ENCODE measurements at places on chromosomes 2 and 18.

DNA sequence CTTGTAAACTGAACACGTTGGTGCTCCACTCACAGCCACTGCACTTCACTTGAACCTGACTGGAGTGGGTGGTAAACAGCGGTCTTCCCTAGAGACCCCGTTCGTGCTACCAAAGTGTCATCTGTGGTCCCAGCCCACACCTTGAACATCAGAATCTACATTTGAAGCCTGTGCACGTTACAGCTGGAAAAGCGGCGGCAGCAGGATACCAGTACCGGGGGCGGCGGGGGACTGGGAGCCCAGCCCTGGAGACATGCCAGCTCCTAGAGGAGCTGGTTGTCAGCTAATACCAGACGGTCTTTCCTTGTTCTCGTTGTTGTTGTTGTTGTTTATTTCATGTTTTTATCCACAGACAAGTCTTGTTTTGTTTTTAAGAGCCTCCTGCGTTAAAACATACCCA is 156.7 kb downstream of the WDSUB1 start:
- no peak for DNase-seq

GRCh38 chr2:174673440-174673839 is 75.8 kb upstream of the WIPF1 start:
- no peak for DNase-seq

DNA sequence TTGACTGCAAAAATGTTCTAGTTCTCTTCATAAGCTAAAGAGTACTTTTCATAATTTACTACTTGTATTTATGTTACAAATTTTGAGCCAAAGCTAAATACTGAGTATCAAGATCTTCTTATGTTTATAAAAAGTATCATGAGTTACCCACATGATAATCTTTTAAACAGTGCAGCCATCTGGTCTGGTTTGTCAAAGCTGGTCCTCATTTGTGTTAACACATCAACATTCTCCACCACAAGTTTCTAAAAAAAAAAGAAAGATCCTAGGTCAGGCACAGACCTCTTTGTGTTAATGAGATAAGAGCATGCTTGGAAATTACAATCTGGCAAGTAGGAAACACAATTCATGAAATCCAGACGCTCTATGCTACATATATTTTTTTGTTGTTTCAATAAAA is 75.5 kb upstream of the FRZB start:
- DNase-seq, result no peak

DNA sequence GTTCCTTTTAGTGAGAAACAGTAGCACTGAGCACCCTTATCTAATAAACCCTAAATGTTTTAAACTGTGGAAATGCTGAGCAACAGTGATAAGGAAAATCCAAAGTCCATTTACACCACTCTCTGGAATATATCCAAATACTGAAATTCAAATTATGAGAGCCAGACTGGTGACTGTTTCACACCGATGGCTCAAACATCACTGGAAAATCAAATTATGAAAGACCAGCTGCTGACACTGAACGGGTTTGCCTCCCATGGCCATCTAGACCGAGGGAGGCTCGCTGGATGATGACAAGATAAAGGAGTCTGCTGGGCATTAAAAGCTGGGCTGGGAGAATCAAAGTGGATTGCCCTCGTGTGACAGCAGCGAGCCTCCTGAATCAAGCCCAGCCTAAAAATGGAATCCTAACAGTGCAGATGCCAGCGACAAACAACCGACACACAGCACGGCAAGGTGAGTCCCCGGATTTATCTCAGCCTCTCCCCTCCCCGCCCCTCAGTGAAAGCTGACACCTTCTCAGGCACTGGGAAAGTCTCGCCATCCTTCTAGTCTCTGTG is 30.3 kb downstream of the SERPINE2 start:
- DNase-seq, result no peak

GRCh38 chr2:144152817-144153271 is 367.1 kb downstream of the ZEB2 start:
- DNase-seq, result no peak

DNA sequence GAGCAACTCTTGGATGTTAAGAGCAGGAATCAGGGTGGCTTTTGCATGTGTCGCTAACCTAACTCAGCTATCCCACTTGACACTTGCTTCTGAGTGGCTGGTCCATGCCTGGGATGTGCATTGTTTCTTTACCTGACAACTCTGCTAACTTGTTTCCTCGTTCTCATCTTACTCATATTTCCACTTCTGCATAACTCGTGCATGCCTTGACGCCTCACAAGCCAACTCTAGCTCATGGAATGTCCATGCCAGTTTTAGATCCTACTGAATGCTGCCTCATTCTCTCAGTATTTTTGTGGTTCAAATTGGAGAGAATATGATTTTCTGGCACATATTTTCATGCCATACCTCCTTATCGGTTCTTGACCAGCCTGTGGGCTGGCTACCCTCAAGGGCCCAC is 52.5 kb downstream of the CDCA7 start:
- no peak for DNase-seq

DNA sequence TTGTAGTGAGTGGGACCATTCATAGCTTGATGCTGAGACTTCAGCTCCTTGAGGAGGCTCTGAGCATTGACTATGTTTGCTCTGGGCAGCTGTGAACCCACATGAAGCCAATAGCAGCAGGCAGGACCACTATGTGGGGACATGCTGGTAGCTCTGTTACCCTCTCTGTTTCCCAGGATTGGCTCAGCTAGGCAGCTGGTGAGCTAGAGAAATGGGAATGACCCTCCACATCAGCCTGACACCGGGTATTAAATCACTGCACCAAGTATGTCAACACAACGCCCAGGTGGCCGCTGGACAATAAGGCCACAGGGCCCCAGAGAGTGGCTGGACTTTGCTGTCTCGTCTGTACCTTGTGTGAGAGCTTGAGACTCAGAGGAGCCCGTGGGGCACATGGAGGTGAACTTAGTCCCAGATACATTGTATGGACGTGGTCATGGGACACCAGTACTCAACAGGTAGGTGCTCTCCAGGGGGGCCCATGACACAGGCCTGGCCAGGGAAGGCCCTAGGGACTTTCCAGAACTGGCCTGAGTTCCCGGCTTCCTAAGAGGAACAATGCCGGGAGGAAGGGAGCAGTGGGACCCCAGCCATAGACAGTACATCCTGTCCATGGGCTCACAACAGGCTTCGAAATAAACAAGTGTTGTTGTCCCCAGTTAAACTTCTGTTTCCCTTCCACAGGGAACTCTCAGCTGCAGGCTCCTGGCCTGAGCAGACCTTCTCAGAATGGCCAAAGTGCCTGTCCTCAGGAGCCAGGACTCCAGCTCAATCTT is 35.2 kb downstream of the HS1BP3 start:
- no peak for DNase-seq

GRCh38 chr18:74652392-74652988 is 54.8 kb downstream of the ZNF407 start:
- DNase-seq, result no peak

GRCh38 chr2:109348190-109348589 is 219.2 kb downstream of the SH3RF3 start:
- DNase-seq, result no peak

DNA sequence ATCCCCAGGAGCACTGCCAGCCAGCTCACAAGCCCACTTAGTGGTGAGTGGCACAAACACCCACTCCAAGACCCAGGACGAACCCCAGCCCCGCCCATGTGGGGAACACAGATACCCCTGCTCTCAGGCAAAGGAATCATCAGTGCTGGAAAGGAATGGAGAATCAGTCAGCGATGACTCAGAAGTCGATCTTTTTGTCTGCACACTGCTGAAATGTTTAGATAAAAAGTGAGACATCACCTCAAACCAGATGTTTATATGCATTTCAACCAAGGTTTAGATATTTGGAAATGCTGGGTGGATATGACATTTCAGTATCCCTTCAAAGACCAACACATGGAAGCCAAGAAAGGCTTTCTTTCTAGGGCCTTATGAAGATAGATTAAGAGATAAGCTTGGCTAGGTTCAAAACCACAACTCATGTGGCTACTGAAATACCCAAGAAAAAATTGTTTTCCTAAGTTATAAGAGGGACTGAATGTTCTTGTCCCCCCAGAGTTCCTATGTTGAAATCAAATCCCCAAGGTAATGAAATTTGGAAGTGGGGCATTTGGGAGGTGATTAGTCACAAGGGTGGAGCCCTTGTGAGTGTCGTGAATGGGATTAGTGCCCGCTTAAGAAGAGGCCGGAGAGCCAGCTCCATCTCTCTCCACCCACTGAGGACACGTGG is 43.7 kb downstream of the POU3F3 start:
- DNase-seq, result no peak

- no peak for DNase-seq
Observed at GRCh38 chr2:239550357-239550756, 149.5 kb upstream of the HDAC4 start.

- no peak for DNase-seq
Observed at GRCh38 chr18:9574473-9575115, 39.8 kb downstream of the PPP4R1 start.

GRCh38 chr2:224283466-224283965 is 118.4 kb downstream of the FAM124B start:
- no peak for DNase-seq

- no peak for DNase-seq
Observed at GRCh38 chr18:76981396-76981968, 151.1 kb downstream of the MBP start.

- DNase-seq, result no peak
Observed at GRCh38 chr18:50973367-50974126, 5.7 kb downstream of the ELAC1 start.

DNA sequence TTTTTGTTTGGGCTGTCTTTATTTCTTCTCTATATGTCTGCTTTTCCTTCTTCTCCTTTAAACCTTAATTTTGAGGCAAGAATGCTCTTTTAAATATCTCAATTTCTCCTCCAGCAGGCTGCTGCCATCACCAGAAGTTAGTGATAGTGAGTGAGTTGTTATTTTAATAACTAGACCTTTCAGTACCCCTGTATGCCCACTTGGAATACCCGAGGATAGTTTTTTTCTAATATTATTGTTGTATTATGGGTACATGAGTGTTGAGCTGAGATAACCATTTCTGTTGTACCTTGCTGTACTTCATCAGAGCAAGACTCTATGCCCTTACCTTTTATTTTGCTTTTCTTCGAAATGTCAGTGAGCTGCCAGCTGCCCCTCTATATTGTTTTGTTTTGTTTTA is 50.1 kb downstream of the PPM1B start:
- DNase-seq, result no peak

- DNase-seq, result no peak
Observed at GRCh38 chr2:207784898-207785297, 15.2 kb upstream of the FZD5 start.

DNA sequence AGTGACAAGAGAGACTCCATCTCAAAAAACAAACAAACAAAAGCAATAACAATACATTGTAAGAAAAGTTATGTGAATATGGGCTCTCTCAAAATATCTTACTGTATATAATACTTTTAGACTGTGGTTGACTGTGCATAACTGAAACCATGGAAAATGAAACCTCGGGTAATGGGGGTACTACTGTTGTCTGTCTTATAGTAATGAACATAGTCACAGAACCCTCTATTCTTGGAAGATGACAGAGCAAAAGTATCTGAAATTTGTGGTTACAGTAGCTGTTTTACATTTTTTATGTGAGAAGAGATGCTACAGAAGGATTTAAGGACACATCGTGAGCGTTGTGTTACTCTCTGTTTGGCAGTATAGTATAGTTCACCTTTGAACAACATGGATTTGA is 60.5 kb downstream of the MAP4K4 start:
- no peak for DNase-seq

- DNase-seq, result no peak
Observed at GRCh38 chr2:238235331-238235732, 4.5 kb downstream of the HES6 start.

DNA sequence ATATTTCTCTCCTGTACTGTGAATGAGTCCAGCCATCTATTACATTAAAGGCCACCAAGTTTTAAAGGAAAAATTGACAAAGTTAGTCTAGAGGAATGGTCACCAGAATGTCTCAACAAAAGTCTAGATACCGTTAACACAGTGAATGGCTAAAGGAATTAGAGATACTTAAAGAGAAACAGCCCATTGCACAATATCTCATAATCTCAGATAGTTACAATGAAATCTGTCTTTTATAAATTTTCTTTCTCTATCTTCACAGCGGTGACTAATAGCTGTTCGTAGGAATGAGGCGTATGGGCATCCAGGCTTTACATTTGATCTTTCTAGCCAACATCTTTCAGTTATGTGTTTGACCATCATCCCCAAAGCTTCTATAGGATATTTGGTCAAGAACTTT is 30.6 kb downstream of the R3HDM1 start:
- no peak for DNase-seq

GRCh38 chr2:241777686-241778627 is 1.3 kb downstream of the GAL3ST2 start:
- DNase-seq, result no peak

GRCh38 chr2:33927756-33928155 is 328.7 kb upstream of the FAM98A start:
- no peak for DNase-seq

- no peak for DNase-seq
Observed at GRCh38 chr2:80057956-80058355, 246.6 kb downstream of the LRRTM1 start.

DNA sequence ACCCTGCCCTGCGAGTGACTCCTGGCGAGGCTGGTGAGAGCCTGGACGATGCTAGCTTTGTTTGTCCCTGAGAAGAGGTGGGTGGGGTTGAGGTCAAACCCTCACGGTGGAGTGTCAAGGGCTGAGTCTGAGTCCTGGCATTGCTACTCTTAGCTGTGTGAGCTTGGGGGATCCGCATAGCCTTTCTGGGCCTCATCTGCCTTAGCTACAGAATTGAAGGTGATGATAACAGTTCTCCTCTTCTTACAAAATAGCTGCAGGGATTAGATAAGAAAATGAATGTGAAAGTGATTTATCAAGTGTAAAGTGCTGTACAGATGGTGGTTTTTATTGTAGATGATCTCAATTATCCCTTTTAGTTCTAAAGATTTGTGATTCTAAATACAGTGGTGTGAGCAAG is 144.6 kb downstream of the LPIN1 start:
- no peak for DNase-seq

- DNase-seq, result no peak
Observed at GRCh38 chr2:33435518-33435917, 40.9 kb upstream of the RASGRP3 start.

- DNase-seq, result no peak
Observed at GRCh38 chr2:229273006-229273722, 2.1 kb upstream of the PID1 start.

DNA sequence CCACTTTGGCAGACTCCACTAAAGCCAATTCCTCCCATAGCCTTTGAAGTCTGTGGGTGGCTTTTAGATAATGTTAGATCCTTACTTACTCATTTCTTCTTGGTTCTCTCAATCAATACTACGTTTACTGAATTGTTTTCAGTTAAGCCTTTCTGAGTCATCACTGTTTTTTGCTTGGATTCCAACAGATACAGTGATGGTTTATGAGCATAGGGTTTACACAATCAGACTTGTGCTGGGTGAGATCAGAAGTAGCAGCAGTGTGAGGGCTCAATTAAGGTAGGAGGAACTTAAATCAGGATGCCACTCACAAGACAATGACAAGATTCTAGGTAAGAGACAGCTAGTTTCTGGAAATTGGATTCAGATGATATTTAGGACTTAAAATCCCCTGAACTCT is 297.7 kb upstream of the DOK6 start:
- no peak for DNase-seq

GRCh38 chr2:85129861-85130260 is 3.3 kb upstream of the TCF7L1 start:
- no peak for DNase-seq

Data from T-helper 1 cell (primary cell).